ENCODE measurements at places on chromosomes 7 and 10.

- DNase-seq, result no peak
These were observed 16.2 kb downstream of the MALSU1 start for GRCh38 chr7:23315366-23315765.

DNA sequence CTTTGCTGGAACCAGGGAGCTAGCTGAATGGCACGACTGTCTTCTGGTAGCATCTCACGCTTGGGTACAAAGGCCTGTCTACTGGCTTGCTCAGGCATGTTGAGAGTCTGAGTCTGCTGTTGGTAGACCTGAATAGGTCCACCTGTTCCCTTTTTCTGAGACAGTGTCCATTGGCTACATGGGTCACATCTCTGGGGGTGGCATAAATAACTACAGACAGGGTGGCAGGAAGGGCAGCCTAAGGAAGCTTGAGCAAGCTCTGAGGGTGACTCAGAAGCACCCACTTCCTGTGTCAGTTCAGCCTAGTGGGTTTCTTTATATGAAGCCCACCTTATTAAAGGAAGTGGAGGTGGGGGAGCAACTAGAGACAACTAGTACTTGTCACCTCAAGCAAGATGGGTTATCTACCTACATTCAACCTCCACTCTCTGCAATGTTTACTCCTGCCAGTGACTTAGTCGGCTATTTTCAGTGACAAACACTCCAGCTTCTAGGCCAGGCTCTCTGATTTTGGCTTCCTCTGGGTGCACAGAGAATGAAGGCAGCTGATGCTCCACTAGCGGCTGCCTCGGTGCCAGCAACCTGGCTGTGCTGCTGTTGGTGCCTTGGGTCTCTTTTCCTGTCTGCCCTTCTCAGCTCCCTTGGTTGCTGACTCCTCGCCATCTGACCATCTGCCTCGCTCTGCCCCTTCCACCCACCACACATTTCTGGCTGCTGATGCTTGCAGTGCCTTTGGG is 5.7 kb upstream of the ZYX start:
- no peak for DNase-seq

GRCh38 chr7:122430710-122431109 is 126.2 kb upstream of the FEZF1 start:
- DNase-seq, result no peak

GRCh38 chr7:113636727-113637421 is 281.9 kb downstream of the PPP1R3A start:
- DNase-seq, result no peak

GRCh38 chr7:74138334-74138867 is 35.8 kb upstream of the EIF4H start:
- DNase-seq, result no peak

DNA sequence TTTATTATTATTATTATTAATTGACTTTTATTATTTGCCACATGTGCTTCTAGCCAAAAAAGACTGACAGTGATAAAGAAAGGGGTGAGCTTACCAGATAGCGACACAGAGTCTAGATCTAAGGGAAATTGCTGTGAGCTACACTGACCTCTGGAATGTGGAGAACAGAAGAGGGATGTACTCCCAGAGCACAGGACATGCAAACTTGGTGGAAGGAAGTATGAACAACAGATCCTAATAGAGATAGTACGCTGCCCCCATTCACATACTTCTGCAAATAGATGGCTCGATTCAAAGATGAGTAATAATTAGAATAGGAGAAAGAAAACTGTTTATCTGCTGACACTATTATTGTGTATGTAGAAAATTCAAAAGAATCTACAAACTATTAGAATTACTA is 109.3 kb upstream of the HPS1 start:
- DNase-seq, result no peak
